ENCODE measurements at places on chromosomes 3 and 15.

DNA sequence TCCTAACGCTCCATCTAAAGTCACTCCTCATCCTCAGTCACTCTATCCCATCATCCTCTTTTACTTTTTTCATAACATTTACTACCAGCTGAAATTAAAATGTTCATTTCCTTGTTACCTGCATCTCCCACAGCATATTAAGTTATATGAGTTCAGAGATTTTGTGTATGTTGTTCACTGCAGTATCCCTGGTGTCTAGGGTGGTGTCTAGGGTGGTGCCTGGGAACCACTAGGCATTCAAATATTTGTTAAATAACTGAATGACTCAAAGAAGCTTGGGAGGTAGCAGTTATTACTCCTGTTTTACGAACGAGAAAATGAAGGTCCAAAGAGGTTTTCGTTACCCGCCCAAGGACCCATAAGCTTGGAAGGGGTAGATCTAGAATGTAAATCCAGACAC lies 1.9 kb upstream of the C3orf49 start:
- H3K4me3 ChIP-seq: no peak overlapping the region
- H3K36me3 ChIP-seq: peaks cover 1% of the 10 kb centered on the region
- peaks cover 3% of the 10 kb centered on the region for H3K4me1 ChIP-seq
- no peak for DNase-seq

GRCh38 chr15:66675446-66675845 lies 26.6 kb upstream of the SMAD6 start:
- DNase-seq: no peak
- H3K4me3 ChIP-seq: no peak overlapping the region
- H3K4me1 ChIP-seq: no peaks in the 10 kb centered on the region
- no peak overlapping the region for H3K27ac ChIP-seq
- H3K27me3 ChIP-seq: peaks cover 10% of the 10 kb centered on the region

GRCh38 chr3:51373658-51374421 lies 11.3 kb upstream of the MANF start:
- no peaks in the 10 kb centered on the region for H3K36me3 ChIP-seq
- H3K4me3 ChIP-seq: no peak overlapping the region
- no peaks in the 10 kb centered on the region for H3K4me1 ChIP-seq
- no peak overlapping the region for H3K27ac ChIP-seq
- no peak for DNase-seq
- peaks cover 22% of the 10 kb centered on the region for H3K27me3 ChIP-seq

- no peak overlapping the region for H3K4me3 ChIP-seq
- H3K27ac ChIP-seq: no peak overlapping the region
- H3K27me3 ChIP-seq: no peaks in the 10 kb centered on the region
- H3K36me3 ChIP-seq: no peaks in the 10 kb centered on the region
- DNase-seq: no peak
Measured at GRCh38 chr3:169240786-169241486, 422.6 kb downstream of the MECOM start.

GRCh38 chr3:63980019-63980418 lies 43.3 kb downstream of the PSMD6 start:
- no peaks in the 10 kb centered on the region for H3K27me3 ChIP-seq
- H3K4me3 ChIP-seq: no peak overlapping the region
- DNase-seq: no peak
- no peak overlapping the region for H3K27ac ChIP-seq

DNA sequence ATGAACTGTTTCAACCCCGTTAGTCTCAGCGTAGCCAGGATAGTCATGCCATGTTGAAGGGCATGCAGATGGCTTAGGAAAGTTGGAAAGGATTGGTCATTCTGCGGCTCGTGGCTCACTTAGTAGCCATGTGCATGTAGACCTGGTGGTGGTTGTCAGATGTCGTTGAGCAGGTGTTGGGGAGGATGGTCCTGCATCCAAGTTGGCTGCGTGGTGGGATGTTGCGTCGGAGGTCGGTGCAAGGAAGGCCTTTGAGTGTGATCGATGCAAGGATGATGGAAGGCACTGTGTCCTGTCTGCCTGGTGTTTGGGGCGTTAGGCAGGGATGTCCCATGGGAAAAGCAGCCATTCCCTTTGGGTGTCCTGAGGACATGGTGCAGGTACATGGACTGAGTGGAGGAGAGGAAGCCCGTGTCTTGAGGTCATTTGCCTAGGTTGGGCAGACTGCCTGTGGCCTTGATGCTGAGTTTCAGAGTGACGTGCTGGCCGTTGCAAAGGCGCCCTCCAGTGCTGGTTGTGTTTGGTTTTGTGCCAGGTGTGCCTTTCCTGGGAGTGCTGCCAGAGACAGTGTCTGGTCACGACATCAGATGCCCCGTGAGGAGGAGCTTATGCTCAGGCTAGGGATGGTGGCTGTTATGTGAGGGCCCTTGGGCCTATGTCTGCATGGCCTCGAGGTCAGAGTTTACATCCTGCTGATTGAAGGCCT lies 103.4 kb downstream of the SNRPN start:
- peak; percentile 4 for DNase-seq
- H3K4me1 ChIP-seq: no peaks in the 10 kb centered on the region
- H3K27ac ChIP-seq: no peak overlapping the region
- H3K4me3 ChIP-seq: no peak overlapping the region
- H3K27me3 ChIP-seq: no peaks in the 10 kb centered on the region

GRCh38 chr3:98035208-98035607 lies at the start of gene GABRR3:
TSS of gene GABRR3 (minus strand) at chr3:98035315. CDS start at chr3:98034987, 328 bp downstream.
- H3K4me3 ChIP-seq: no peak within 1 kb of the TSS
- peaks cover 6% of the 10 kb centered on the region for H3K27me3 ChIP-seq
- DNase-seq: no peak
- peaks cover 4% of the 10 kb centered on the region for H3K4me1 ChIP-seq
- H3K27ac ChIP-seq: no peak within 1 kb of the TSS

DNA sequence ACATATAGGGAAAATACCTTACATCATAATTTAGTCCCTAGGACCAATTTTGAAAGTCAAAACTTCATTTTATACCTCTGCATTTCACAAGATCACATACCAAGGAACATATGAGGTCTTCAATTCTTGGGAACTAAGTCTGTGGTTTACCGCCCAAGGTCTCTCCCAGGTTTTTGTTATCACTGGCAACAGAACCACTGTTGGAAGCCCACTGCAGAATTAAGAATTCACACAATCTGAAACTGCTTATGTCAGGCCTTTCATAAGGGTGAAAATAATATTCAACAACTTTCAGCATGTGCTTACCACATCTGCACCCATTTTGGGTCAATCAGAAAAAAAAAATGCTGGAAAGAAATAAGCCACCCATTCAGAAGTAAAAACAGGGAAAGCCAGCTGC lies 107.2 kb upstream of the MME start:
- no peaks in the 10 kb centered on the region for H3K4me1 ChIP-seq
- H3K27me3 ChIP-seq: no peaks in the 10 kb centered on the region
- H3K36me3 ChIP-seq: peaks cover 1% of the 10 kb centered on the region
- no peak overlapping the region for H3K27ac ChIP-seq
- no peak overlapping the region for H3K4me3 ChIP-seq

DNA sequence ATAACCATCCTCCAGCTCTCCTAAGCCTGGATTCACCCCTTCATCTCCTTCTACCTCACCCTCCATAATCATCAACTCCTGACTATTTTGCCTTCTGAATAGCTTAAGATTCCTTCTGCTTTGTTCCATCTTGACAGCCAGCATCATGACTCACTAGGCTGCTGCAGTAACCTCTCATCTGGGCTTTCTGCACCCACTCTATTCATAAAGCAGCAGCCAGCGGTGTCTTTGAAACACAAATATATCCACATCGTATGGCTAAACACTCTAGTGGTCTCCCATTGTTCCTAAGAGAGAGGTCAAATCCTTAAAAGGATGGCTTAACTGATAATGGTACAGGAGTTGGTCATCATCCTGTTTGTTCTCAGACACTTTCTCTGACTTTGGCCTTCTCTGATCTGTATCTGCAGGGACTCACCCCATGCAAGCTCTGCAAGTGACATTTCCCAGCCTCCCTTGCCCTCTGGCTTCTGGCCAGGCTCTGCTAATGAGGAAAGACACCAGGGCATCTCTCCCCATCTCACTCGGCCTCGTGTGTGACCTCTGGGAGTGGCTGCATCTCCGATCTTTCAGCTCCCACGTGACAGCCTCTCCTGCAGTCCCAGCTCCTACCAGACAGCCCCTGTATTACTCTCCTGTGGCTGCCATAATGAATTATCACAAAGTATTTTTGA lies 6.2 kb downstream of the GRK7 start:
- no peak overlapping the region for H3K27ac ChIP-seq
- peaks cover 5% of the 10 kb centered on the region for H3K27me3 ChIP-seq
- no peak overlapping the region for H3K4me3 ChIP-seq
- no peak for DNase-seq
- H3K36me3 ChIP-seq: peaks cover 3% of the 10 kb centered on the region

- H3K27ac ChIP-seq: peak overlapping the region; percentile 78
- no peak for DNase-seq
- H3K4me3 ChIP-seq: no peak overlapping the region
Measured at GRCh38 chr3:119300991-119301391, 6.8 kb downstream of the ARHGAP31 start.

- no peaks in the 10 kb centered on the region for H3K27me3 ChIP-seq
- H3K27ac ChIP-seq: peak overlapping the region; percentile 92
- H3K36me3 ChIP-seq: peaks cover 9% of the 10 kb centered on the region
- H3K4me3 ChIP-seq: peak overlapping the region; percentile 73
- peaks cover 7% of the 10 kb centered on the region for H3K4me1 ChIP-seq
Measured at GRCh38 chr3:119401069-119401468, 62.3 kb downstream of the TMEM39A start.

GRCh38 chr15:51447855-51448621 lies 106.6 kb downstream of the GLDN start:
- no peaks in the 10 kb centered on the region for H3K4me1 ChIP-seq
- H3K36me3 ChIP-seq: no peaks in the 10 kb centered on the region
- DNase-seq: no peak
- H3K4me3 ChIP-seq: no peak overlapping the region
- no peaks in the 10 kb centered on the region for H3K27me3 ChIP-seq

- DNase-seq: no peak
- no peaks in the 10 kb centered on the region for H3K27me3 ChIP-seq
- no peaks in the 10 kb centered on the region for H3K36me3 ChIP-seq
Measured at GRCh38 chr3:89635137-89635536, 527.7 kb downstream of the EPHA3 start.

- H3K4me3 ChIP-seq: no peak overlapping the region
- no peaks in the 10 kb centered on the region for H3K27me3 ChIP-seq
- peaks cover 5% of the 10 kb centered on the region for H3K4me1 ChIP-seq
- peaks cover 16% of the 10 kb centered on the region for H3K36me3 ChIP-seq
Measured at GRCh38 chr15:73305331-73306211, 63.2 kb downstream of the HCN4 start.

- no peak overlapping the region for H3K27ac ChIP-seq
- H3K27me3 ChIP-seq: no peaks in the 10 kb centered on the region
- peaks cover 6% of the 10 kb centered on the region for H3K4me1 ChIP-seq
- DNase-seq: no peak
Measured at GRCh38 chr15:40789999-40790398, 16.9 kb upstream of the ZFYVE19 start.

- H3K27ac ChIP-seq: no peak overlapping the region
- DNase-seq: no peak
- H3K36me3 ChIP-seq: no peaks in the 10 kb centered on the region
- H3K4me3 ChIP-seq: no peak overlapping the region
- no peaks in the 10 kb centered on the region for H3K4me1 ChIP-seq
Measured at GRCh38 chr3:138474163-138474562, 39.7 kb downstream of the ESYT3 start.

DNA sequence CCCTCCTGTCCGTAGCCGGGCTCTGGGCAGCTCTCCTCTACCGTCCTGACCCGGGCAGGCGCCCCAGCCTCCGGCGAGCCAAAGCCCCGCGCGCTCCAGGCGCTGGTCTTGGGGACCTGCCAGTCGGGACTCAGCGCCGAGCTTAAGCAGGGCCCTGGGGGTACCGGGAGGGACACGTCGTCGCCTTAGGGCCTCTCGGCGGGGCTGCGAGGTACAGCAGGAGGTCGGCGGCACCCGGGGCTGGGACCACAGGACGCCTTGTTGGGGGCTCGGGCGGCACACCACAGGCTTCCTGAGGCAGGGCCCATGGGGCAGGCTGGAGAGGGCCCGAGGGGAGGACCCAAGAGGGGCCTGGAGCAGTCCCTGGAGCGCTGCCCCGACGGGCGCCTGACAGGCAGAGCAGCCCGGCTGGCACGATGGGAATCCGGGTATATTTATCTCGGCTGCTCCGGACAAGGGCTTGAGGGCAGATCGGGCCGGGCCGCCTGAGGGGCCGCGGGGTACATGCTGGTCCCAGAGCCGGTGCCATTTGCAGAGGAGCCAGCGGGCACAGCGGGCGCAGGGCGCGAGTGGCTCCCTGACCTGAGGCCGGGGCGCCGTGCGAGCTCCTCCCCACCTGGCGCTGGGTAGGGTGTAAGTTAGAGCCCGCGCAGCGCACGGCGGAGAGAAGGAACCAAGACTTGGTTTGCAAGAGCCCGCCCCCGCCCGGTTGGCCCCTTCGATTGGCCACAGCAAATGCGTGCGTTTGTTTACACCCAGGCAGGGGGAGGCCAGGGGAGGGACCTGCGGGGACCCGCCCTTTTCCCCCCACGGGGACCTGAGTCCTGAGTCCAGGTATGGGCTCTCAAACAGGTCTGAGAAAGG lies 574 bp downstream of the SLC38A3 start:
- H3K36me3 ChIP-seq: no peaks in the 10 kb centered on the region
- no peaks in the 10 kb centered on the region for H3K4me1 ChIP-seq
- no peak overlapping the region for H3K27ac ChIP-seq
- DNase-seq: peak; percentile 50
- H3K4me3 ChIP-seq: peak overlapping the region; percentile 41
- H3K27me3 ChIP-seq: peaks cover 38% of the 10 kb centered on the region

- H3K27me3 ChIP-seq: peaks cover 19% of the 10 kb centered on the region
- H3K27ac ChIP-seq: no peak overlapping the region
- no peak for DNase-seq
Measured at GRCh38 chr3:63352008-63352279, 73.8 kb downstream of the SYNPR start.

DNA sequence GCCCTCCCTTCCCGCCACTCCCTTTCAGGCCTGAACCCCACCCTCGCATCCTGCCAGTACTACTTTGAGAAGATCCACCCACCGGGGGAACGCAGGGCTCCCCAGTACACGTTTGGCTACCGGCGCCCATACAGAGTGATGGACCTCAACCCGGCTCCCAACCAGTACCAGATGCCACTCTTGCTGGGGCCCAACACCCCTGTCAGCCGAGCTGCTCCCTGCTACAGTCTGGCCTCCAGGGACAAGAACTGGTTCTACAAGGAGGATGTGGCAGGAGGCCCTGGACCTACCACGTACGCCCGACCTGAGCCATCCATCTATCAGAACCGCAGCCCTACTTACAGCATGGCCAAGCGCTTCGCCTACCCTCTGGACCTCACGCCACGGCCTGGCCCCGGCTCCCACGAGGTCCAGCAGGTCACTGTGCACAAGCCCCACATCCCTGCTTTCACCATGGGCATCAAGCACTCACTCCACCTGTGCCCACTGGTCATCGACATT lies 14.4 kb upstream of the CSPG4 start:
- peaks cover 13% of the 10 kb centered on the region for H3K27me3 ChIP-seq
- no peak overlapping the region for H3K4me3 ChIP-seq
- no peak overlapping the region for H3K27ac ChIP-seq
- no peak for DNase-seq
- H3K4me1 ChIP-seq: peaks cover 5% of the 10 kb centered on the region
- H3K36me3 ChIP-seq: no peaks in the 10 kb centered on the region

All from memory B cell (primary cell).